ENCODE measurements at places on chromosomes 1 and 21.

GRCh38 chr1:246081856-246082668 is 425.0 kb downstream of the SMYD3 start:
- DNase-seq = no peak

DNA sequence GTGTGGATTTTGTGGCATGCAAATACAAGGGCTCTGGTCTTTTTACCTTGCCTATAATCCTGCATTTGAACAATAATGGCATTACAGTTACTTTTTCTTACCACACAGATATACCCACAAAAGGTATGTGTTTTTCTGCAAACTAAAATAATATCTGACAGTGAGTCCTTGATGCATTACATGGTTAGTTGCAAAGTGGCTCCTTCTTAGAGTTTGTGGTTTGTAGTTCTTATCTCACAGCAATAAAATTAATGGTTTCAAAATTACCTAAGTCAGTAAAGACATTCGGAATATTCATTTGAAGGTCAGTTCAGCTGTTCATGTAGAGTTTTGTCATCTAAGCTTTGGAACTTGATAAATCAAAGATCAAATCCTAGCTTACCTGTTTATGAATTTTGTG is 43.5 kb downstream of the SNX7 start:
- no peak for DNase-seq

GRCh38 chr1:197776351-197777105 is 1.2 kb upstream of the DENND1B start:
- DNase-seq = peak; percentile 13

- DNase-seq = no peak
Observed at GRCh38 chr1:22452481-22452957, 868 bp downstream of the ZBTB40 start.

- DNase-seq = no peak
Observed at GRCh38 chr1:241934201-241934848, 23.2 kb upstream of the BECN2 start.

All from stimulated activated CD4-positive, alpha-beta T cell treated with anti-CD3 and anti-CD28 coated beads, Interleukin-1b, Interleukin-23, amount 100 ng/mL, for 24 hours (primary cell).